ENCODE measurements at places on chromosomes 5 and 9. TPM values are rescaled to one million over a fixed set of nuclear protein-coding genes. Genes with fewer than 3 reads are reported as not detected.

DNA sequence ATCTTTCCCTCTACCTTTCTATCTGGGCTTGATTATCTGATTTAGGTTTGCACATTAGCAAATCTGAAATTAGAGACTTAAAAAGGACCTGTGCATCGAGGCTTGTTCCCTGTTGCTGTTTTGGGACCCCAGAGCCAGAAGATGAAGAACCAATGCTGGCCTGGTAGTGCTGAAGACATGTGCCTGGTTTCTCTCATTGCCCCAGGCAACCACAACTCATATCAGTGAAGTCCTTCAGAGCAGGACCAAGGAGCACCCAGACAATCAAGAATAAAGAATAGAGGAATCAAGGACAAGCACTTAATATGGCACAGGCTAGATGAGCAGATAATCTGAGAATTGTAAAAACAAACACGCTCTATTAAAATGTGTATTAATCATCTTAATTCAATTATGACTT is 362.7 kb downstream of the DMRTA1 start:
- no peak for DNase-seq

- DNase-seq = no peak
These were observed 31.6 kb upstream of the ADCY2 start for GRCh38 chr5:7364226-7364875.

Gene SREK1IP1
- polyA plus RNA-seq = 17.3 TPM

Gene DMGDH
- 23.2 TPM for polyA plus RNA-seq

DNA sequence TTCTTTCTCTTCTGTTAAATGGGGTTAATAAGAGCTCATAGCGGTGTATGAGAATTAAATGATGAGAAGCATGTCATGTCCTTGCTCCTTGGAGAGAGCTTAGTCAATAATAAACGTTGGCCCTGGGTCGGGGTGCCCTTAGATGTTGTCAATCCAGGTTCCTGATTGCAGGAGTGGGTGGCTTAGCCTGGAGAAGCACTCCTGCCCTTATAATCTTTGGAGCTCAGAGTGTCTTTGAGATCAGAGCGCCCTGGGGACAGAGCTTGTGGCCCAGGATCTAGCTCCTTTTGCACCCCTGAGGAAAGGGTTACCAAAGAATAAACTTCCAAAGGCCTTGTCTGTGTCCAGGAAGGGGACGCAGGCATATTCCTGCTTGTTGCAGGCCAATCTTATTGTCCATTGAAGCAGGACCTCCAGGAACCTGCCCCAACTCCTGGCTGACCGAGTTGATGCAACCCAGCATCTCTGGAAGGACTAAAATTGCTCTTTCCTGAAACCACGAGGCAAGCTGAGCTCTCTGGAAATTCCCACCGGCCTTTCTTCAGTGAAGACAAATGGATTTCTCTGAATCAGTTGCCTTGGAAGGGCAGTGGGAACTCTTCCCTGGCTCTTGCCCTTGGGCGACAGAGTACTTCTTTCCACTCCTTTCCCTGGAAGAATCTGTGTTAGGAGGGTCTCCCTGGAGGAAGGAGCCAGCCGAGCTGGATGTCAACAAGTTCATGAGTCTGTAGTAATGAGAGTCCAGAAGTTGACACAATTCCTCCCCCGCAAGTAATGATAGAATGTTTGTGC is 6.4 kb upstream of the AMBP start:
- no peak for DNase-seq

GRCh38 chr5:79868163-79868670 is 122.8 kb downstream of the MTX3 start:
- DNase-seq = no peak

DNA sequence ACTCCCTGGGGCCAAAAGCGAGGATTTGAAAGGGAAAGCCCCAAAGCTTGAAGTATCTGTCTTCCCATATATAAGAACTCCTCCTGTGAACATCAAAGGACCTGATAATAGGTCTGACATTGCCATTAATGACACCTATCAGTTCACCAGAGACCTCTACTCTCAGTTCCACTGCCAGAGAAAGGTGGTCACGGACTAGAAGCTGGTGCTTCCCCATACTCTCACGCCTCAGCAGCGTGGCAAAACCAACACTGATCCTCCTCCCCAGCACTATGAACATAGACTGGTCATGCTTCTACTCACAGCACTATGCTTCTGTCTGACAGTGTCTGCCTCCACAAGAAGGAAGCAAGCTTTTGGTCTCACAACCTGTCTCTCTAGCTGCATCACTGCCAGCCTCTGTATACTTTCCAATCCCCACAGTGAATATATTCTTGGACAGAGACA is 37.9 kb downstream of the NRG2 start:
- no peak for DNase-seq

DNA sequence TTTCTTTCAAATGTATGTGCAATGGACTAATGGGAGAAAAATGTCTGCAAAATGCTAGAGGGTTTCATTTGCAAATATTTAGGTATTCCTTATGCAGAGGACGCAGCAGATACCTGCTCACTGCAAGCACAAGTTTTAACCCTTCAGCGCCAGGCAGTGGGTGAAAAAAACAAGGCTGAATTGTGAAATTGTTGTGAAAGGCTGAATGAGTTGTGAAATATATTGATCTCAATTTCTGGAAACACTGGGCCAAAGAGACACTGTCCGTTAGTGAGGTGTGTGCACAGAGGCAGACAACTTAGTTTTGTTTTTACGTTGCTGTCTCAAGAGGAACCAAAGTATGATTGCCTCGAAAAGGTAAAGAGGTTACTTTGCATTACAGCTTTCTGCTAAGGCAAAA is 18.8 kb downstream of the FUBP3 start:
- no peak for DNase-seq

Gene FOXD1
- polyA plus RNA-seq = 7.1 TPM

Gene FOXD4L4
- polyA plus RNA-seq = 0.21 TPM
